ENCODE measurements at places on chromosomes 3 and 15. TPM values are rescaled to one million over a fixed set of nuclear protein-coding genes. Genes with fewer than 3 reads are reported as not detected.

GRCh38 chr3:27900316-27900715, 178.2 kb upstream of the EOMES start:
- no peak for DNase-seq

GRCh38 chr3:37132334-37132733, 42.0 kb downstream of the LRRFIP2 start:
- DNase-seq: no peak

- DNase-seq: no peak
Measured at GRCh38 chr15:40819048-40819447, 9.5 kb downstream of the PPP1R14D start.

- DNase-seq: no peak
Measured at GRCh38 chr3:140128631-140129030, 193.6 kb downstream of the CLSTN2 start.

- DNase-seq: no peak
Measured at GRCh38 chr15:39684233-39684632, 98.4 kb downstream of the FSIP1 start.

DNA sequence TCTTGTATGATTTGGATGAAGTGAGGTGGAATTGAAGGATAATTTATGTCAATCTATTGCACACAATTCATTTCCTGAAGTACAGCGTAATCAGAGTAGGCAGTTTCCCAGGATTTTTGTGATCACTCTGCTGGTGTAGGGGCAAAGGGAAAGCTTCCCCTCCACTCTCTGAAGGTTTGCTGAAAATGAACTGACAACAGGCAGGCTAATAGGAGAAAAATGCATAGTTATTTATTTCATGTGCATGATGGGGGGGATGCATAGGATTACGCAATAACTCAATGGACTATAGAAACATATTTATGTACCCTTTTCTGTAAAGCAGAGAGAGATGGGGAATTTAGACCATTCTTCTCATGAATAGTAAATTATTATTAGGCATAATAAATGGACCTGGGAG, 872.9 kb downstream of the NAALADL2 start:
- no peak for DNase-seq

GRCh38 chr3:111803123-111803593, 55.9 kb upstream of the PHLDB2 start:
- DNase-seq: peak; percentile 93

Gene LSAMP
- total RNA-seq: 3.7 TPM

Gene HRG
- not detected for total RNA-seq

Gene MKRN3
- not detected for total RNA-seq

Gene IGSF10
- total RNA-seq: 2.2 TPM

- no peak for DNase-seq
Measured at GRCh38 chr3:101253396-101253795, 67.0 kb downstream of the IMPG2 start.

Gene CORO2B
- total RNA-seq: 11.7 TPM

DNA sequence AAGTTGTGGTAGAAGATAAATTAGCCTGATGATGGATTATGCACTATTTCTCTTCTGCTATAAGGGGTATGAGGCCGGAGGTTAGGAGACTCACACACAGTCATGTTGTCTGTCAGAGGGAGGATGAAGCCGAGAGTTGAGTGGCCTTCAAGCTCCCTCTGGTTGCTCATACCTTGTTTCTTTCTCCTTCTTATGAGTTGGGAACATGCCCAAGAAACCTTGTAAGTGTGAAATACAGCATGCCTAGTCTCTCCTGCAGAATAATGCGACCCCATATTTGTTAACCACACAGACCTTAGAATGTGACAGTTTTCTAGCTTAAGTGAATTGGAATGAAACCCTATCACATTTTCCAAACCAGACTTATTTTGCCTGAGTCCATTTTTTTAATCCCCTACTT, 366.7 kb downstream of the PTPRG start:
- DNase-seq: no peak

Data from posterior vena cava (tissue), 2 donors.